Stimulated activated CD8-positive, alpha-beta memory T cell treated with anti-CD3 and anti-CD28 coated beads, Interleukin-2, amount 100 ng/mL, for 1 hour (primary cell): ENCODE measurements at places on chromosomes 1 and 21.

GRCh38 chr1:44267438-44267837, 54.2 kb downstream of the DMAP1 start:
- no peak for DNase-seq

- DNase-seq: no peak
Measured at GRCh38 chr21:19237608-19238007, 834.0 kb upstream of the TMPRSS15 start.

- no peak for DNase-seq
Measured at GRCh38 chr1:151611288-151611790, 511 bp upstream of the SNX27 start.

- no peak for DNase-seq
Measured at GRCh38 chr1:51517361-51518032, 1.6 kb downstream of the EPS15 start.

- DNase-seq: no peak
Measured at GRCh38 chr1:3524556-3525203, 70.2 kb downstream of the ARHGEF16 start.

GRCh38 chr1:26278303-26278702, 1.6 kb upstream of the SH3BGRL3 start:
- DNase-seq: no peak

GRCh38 chr1:84711121-84711520, 20.9 kb upstream of the SSX2IP start:
- DNase-seq: no peak

GRCh38 chr1:110370827-110371226, 20.0 kb downstream of the SLC16A4 start:
- no peak for DNase-seq

GRCh38 chr1:233671286-233671685, 57.4 kb downstream of the KCNK1 start:
- DNase-seq: no peak

DNA sequence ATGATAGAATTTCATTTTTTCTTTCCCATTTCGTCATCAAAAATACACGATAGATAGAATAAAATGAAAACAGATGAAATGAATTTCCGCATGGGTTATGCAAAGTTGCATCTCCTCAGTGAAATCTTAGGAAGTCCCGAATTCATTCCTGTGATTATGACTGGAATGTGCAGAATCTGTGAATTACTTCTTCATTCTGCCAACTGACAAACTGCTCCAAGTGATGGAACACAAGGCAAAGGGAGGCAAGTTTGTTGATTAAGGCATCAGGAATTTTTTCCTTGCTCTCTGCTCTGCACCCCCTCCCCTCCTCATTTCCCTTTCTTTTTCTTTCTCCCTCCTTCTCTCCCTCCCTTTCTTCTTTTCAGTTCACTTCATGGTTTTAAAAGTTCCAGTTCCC, 37.0 kb upstream of the ADGRL4 start:
- no peak for DNase-seq

DNA sequence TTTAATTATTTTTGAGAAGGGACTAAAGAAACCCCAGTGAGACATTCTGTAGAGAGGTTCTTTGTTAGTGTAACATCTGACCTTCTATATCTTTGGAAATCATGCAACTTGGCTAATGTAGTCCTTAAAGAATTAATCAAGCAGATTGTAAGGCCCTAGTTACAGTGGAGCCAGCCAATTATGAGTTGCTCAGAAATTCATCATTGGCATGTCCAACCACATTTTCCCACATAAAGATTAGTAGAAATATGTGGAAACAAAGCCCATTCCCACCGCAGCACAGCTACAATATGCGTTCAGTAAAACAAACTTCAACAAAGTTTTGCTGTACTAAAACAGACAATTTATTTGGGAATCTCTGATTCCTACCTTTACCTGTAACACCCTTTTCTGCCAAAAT, 27.8 kb downstream of the WNT2B start:
- DNase-seq: no peak

- DNase-seq: no peak
Measured at GRCh38 chr1:113793878-113794834, 18.1 kb downstream of the RSBN1 start.

DNA sequence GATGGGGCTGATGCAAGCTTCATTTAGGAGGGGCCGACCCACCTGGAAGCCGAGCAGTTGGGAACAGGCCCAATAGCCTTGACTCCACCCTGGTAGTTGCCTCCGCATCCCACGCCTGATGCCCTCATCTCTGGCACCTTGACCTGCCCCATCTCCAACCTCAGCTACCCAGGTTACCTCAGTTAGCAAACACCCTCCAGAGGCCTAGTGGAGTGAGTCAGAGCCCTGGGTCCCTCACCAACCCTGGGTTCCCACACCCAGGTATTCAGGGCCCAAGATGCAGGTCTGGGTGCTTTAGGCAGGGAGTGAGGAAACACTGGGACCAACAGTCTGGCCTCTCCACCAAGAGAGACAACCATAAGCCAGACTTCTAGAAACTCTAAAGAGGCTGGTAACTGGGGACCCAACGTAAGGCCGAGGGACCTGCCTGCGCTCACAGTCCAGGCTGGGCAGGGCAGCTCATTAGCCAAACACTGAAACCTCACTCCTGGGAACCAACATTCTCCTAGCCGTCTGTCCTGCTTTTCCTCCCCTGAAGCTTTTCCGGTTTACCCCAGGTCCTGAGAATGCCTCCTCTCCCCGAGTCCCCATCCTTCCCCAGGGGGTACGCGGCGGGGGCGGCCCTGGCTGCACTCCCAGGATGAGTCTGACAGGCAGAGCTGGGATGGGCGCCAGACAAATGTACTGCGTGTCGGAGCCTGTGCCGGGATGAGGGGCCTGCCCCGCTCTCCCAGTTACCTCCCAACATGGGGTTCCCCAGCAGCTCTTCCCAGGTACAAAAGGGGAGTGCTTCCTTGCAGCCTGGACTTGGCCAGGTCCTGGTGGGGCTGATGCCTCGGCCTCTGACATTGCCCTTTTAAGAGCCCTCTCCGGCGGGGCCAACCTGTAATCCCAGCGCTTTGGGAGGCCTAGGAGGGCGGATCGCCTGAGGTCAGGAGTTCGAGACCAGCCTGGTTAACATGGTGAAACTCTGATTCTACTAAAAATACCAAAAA, 8.9 kb upstream of the CELSR2 start:
- DNase-seq: no peak

DNA sequence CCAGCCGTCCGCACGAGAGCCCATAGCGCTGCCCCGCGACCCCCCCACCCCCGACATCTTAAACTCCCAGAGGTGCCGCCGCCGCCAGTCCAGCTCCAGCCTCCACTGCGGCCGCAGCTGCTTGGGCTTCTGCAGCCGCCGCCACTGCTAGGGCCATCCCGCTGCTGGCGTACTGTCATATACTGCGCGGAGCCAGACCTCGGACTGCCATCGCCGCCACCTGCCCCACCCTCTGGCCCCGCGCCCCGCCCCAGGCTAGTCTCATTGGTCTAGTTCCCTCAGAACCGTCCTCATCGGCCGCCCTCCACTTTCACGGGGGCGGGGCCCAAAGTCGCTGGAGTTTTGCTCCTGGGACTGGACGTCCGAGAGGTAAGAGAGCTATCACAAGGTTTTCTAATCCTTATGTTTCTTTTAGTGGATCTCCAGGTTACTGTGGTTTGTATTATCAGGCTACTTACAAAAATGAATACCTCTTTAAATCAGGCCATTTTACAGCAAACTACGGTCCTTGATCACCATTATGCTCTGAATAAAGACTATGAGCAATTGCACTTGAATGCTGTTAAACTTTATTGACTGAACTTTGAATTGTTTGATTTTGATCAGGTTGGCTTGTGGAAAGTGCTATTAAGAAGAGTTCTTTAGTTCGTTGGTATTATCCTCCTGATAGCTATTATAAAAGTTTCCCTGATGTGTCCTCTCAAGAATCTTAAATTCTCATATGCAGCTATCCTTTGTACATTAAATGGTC, 2.8 kb upstream of the CD1D start:
- DNase-seq: no peak

DNA sequence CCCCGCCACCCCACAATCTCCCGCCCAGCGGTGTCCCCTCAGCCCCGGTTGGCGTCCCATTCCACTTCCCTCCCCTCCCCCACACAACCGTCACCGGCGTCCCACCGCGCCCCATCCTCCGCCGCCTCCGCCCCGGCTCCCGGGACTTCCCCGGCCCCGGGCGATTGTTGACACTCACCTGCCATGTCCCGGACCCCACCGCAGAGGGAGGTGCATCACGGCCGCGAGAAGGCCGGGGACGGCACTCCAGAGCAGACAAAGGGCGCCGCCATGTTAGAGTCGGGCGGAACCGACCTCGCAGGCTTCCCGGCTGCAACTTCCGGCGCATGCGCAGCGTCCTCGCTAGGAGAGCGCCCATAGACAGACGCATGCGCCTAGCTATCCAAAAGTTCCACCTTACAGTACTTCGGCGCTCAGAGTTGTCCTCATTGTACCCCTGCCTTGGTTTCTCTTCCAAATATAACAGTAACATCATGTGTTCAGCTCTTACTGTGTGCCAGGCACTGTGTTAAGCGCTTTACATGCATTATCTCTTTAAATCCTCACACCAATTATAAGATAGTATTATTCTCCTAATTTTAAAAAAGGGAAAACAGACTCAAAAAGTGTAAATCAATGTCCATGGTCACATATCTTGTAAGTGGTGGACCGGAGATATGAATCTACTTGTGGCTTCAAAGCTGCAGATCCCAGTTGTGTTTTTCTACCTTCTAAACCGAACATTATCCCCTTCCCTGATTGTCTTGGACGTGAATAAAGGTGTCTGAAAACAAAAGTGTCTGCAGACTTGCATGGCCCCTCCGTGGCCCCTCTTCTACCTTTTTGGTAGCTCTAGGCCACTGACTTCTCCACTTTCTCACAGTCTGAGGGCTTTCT, at the start of gene ZBTB17:
Gene ZBTB17, minus strand, starts transcription at position 297 of the 876 bp plus-strand sequence. CDS start 27,606 bp downstream, outside the sequence.
- peak; percentile 86 for DNase-seq

- DNase-seq: no peak
Measured at GRCh38 chr1:13967707-13968106, 267.7 kb downstream of the PRDM2 start.

GRCh38 chr1:72278461-72278860, 3.9 kb downstream of the NEGR1 start:
- no peak for DNase-seq

DNA sequence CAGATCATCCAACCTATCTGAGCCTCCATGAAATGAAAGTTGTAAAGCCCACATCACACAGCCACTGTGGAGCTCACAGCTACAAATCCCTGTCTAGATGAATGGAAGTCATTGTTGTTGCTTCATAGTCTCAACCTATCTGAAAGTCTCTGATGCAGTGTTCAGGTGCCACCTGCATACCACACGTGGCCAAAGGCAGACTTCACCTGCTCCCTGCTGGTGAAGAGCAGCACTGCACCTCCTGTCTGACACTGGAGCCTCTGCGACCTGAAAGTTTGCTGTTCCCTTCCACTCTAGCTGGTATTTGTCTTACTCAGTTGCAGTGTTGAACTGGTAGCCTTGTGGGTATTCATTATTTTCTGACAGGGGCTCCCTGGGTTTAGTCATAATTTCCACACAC, 18.4 kb downstream of the LORICRIN start:
- DNase-seq: no peak

DNA sequence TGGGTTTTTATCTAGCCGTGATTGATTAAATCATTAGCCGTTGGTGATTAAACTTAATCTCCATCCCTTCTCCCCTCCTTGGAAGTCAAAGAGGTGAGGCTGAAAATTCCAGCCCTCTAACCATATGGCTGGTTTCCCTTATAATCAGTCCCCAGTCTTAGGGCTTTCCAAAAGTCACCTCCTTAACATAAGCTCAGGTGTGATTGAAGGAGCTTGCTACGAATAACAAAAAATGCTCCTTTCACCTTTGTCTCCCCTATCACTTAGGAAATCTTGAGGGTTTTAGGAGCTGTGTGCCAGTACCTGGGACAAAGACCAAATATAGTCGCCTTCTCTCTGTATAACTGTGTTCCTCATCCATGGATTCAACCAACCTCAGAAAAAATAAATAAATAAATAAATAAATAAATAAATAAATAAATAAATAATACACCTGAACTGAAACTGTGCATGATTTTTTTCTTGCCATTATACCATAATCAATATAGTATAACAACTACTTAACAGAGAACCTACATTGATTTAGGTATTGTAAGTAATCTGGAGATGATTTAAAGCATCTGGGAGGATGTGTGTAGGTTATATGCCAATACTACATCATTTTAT, 82.2 kb downstream of the PAPPA2 start:
- DNase-seq: no peak

- DNase-seq: no peak
Measured at GRCh38 chr1:236489710-236490377, 33.9 kb upstream of the LGALS8 start.
